ENCODE measurements at places on chromosomes 7 and 10.
A peak's percentile ranks its signal among the peaks of the same experiment; 100 is the strongest.

DNA sequence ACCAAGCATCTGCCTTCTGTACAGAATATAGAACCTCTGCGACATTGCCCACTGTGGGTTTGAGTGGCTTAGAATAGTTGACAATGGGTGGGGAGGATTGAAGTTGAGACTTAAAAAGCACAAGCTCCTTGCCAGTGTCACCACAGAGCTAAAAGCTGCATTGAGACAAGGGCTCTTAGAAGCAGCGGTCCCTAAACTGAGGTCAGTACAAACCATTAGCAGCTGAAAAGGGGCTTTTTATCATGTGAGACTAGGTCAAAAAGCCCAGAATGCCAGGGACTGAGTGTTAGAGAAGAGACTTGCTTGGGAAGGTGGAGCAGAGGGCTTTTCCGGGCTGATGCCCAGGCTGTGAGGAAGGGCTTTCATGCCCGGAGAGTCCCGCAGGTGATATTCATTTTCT lies 91.3 kb downstream of the POU6F2 start:
- no peak for DNase-seq

- DNase-seq = no peak
Measured at GRCh38 chr7:25886387-25887240, 265.4 kb upstream of the NFE2L3 start.

- no peak for DNase-seq
Measured at GRCh38 chr7:105839266-105839665, 37.1 kb downstream of the ATXN7L1 start.

- DNase-seq = no peak
Measured at GRCh38 chr10:32061440-32061839, 5.2 kb upstream of the KIF5B start.

DNA sequence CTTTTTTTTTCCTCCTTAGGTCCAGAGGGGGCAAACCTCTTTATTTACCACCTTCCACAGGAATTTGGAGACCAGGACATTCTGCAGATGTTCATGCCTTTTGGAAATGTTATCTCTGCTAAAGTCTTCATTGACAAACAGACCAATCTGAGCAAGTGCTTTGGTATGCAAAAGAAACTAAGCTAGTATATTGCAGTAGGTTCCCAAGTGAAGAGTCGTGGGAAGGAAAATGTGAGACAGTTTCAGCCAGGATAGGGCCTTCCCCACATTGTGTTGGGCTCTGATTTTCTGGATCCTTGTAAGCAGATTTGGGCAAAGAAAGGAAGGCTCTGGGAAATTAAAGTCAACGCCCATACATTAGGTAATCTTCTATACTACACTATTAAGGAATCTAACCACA lies 285.6 kb downstream of the USP6NL start:
- DNase-seq = no peak

DNA sequence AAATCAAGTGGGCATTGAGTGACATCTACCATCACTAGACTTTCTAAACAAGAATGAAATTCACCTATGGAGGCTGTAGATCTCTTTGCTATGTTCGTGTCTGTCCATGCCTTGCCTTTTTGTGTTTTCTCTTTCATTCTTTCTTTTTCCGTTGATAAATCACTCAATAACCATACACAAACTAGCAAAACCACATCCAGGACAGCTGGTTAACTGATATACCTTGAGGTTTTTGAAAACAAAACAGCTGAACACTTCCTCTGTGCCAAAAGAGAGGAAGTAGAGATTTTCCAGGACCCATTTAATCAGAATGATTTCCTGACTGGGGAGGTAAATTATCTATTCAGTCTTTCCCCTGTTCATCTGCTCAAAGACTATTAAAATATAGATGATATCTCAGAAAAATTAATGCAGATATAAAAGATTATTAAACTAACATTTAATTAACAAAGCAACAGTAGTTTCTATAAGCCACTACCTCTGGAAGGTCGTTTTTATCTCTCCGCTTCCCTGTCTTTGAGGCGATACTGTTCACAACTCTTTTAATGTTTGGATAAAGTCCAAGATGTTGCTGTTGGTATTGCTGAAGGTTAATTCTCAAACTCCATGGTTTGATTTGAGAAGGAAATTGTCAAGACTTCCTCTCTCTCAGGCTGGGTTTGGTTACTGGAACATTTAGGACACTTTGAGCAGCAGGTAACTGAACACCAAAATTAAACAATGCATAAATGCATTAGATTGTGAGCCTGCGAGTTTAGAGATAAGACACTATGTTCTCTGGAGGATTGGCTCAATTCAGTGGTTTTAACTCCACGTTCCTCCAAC lies 24.4 kb upstream of the C10orf67 start:
- DNase-seq = no peak

GRCh38 chr10:100645613-100646392 lies 99.6 kb upstream of the PAX2 start:
- no peak for DNase-seq

GRCh38 chr7:28658381-28658780 lies 246.1 kb downstream of the CREB5 start:
- DNase-seq = no peak

DNA sequence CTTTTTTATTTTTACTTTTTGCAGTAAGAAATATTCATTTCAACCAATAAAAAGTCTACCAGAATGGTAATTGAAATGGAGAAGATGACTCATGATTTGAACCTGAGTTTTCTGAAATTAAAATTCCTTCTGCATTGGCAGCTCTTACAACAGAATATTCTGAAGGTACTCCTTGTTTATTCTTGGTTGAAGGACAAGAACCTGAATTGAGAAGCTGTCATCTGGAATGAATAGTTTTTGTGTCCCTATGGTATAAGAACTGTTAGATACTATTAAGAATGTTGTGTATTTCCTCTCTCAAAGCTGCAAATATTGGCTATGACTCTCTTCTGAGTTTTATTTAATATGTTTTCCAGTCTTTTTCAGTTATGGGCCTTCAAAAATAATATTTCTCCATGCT lies 56.1 kb downstream of the CDK1 start:
- DNase-seq = no peak

- DNase-seq = peak; percentile 29
Measured at GRCh38 chr10:125982260-125982948, 86.0 kb downstream of the FANK1 start.

DNA sequence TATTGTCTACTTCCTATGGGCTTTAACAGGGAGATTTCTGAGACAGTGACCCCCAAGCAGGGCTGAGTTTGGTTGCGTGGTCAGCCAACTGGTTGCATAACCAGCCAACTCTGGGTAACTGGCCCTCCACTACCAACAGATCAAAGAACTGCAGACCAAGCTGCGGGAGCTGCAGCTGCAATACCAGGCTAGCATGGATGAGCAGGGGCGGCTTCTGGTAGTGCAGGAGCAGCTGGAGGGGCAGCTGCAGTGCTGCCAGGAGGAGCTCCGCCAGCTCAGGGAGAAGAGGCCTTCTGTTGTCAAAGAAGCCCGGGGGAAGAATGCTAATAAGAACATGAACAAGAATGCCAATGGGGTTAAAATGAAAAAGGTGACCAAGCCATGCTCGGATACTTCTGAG lies 15.7 kb upstream of the FLNC start:
- DNase-seq = no peak

GRCh38 chr7:24943096-24943948 lies 36.7 kb downstream of the OSBPL3 start:
- no peak for DNase-seq

- DNase-seq = no peak
Measured at GRCh38 chr7:151070574-151070960, 10.0 kb downstream of the FASTK start.

- DNase-seq = peak; percentile 62
Measured at GRCh38 chr7:35697414-35698175, 2.7 kb upstream of the HERPUD2 start.

DNA sequence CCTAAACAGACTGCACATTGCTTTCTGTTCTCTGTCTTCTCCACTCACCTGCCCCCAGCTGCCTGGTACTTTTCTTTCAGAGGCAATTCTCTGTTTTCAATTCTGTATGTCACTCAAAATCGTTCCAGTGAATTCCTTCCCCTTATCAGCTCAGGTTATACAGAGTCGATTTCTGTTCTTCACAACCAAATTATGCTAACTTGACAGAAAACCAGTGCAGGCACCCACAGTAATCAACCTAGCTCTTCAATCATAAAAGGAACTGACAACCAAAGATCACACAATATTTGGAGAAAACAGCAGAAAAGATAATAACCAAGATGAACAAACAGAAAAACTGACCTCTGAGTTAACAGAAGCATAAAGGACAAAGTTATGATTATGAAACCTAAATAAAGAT lies 303.3 kb upstream of the PHYHIPL start:
- no peak for DNase-seq

DNA sequence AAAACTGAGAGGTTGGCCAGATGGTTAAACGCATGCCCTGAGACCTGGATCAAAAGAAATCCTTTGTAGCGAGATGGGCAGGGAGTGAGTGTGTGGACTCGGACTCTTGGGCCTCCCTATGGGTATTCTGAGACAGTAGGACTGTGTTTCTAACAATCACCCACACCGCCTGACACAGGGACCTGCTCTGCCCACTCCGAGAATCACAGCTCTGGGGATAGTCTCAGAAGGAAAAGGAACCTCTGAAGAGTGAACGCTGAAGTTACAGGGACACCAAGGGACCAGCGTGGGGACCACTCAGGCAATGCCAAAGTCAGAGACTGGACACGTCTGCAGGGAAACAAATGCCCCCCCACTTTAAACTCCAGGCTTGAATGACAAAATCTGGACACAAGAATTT lies 242.1 kb upstream of the TCERG1L start:
- DNase-seq = no peak

- no peak for DNase-seq
Measured at GRCh38 chr7:95558864-95559263, 37.5 kb downstream of the PDK4 start.

DNA sequence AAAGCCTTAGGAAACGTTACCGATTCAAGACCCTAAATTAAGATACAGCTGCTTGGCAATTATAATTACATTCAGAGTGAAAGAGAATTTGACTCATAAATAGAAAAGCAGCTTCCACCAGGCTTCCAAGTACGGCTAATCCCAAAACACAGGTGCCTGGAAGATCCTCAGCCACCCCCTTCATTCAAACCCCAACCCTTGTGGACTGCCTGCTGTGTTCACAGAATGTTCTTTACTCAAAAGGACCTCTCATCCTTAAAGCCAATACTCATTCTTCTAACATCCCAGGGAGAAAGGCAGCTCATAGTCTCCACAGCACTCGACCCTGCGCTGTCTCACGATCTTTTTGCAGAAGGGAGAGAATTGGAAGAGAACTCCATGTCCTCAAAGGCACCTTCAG lies 32.9 kb downstream of the RNF32 start:
- DNase-seq = no peak
